ENCODE measurements at places on chromosomes 1 and 21.

- no peak for DNase-seq
These were observed 149.1 kb downstream of the ZNF281 start for GRCh38 chr1:200260597-200261335.

DNA sequence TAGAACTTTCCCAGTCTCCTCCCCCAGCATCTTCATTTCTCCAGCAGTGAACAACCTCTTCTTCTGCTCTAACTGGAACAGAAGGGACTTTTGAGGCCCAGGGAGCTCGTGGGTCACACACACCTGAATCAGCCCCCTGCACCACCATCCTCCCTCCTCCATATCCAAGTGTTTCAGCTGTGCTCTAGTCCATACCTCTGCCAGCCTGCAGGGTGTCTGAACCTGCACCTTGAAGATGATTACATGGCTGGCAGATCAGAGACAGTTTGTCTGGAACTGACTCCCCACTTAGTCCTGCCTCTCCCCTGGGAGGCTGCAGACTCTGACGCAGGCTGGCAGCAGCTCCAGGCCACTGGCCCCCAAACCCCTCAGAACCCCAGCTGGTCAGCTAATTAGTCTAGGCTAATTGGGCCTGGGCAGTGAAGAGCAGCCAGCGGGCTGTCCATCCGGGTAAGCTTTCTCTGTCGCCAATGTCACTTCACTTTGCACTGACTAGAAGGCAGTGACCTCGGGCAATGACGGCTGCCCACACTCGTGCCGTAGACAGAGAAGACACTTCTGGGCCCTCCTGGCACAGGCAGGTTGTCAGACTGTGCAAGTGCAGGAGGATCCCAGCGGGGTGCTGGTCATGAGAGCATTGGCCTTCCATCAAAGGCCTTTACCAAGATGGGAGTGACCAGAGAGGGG lies 12.2 kb downstream of the CAMK1G start:
- DNase-seq: no peak

DNA sequence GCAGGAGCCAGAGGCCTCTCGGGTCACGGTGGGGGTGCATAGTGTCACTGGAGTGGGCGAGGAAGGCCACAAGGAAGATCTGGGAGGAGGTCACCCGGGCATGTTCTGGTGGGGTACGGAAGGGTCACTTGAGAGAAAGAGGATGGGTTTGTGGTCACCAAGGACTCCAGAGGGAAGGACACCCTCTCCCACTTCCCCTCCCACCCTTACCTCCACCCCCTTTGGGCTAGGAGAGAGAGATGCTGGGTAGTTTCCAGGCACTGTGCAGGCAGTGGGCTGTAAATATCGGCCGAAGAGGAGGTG lies 703 bp downstream of the AMIGO1 start:
- DNase-seq: no peak

GRCh38 chr1:119336848-119337247 lies 31.7 kb upstream of the HAO2 start:
- no peak for DNase-seq

GRCh38 chr1:119235120-119235519 lies 94.7 kb upstream of the WARS2 start:
- no peak for DNase-seq

GRCh38 chr21:22900490-22900889 lies 1902.3 kb downstream of the NCAM2 start:
- DNase-seq: no peak

All from stimulated activated CD8-positive, alpha-beta memory T cell treated with anti-CD3 and anti-CD28 coated beads, Interleukin-7, amount 100 ng/mL, for 1 hour (primary cell).